Muscle of leg (tissue), 16 donors: ENCODE measurements at places on chromosomes 11 and 22. TPM values are rescaled to one million over a fixed set of nuclear protein-coding genes. Genes with fewer than 3 reads are reported as not detected.
A peak's percentile ranks its signal among the peaks of the same experiment; 100 is the strongest.

DNA sequence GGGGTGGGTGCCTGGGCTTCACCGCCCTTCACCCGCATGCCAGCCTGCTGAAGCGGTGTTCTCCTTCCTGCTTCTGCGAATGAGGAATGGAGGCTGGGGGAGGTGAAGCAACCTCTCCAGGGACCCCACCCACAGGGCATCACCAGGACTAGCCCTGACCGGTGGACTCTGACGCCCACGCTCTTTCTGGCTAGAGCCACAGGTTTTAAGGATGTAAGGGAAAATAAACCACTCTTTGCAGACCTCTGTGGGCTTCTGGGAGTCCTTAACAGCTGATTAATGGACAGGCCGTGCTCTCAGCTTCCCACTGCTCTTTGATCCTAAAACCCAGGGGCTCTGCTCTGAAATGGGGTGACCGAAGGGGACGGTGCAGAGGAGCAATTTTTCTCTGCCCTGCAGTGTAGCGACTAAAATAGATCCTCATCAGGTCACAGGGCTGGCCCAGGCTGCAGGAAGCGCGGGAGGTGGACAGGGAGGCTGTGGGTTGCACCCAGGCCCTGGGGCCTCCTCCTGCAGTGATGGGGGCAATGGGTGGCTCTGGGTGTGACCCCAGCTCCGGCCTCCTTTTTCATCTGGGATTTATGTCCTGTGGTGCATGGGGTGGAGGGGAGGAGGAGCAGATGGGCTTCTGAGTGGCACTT lies 127.4 kb downstream of the CACNA1I start:
- no peak for DNase-seq

DNA sequence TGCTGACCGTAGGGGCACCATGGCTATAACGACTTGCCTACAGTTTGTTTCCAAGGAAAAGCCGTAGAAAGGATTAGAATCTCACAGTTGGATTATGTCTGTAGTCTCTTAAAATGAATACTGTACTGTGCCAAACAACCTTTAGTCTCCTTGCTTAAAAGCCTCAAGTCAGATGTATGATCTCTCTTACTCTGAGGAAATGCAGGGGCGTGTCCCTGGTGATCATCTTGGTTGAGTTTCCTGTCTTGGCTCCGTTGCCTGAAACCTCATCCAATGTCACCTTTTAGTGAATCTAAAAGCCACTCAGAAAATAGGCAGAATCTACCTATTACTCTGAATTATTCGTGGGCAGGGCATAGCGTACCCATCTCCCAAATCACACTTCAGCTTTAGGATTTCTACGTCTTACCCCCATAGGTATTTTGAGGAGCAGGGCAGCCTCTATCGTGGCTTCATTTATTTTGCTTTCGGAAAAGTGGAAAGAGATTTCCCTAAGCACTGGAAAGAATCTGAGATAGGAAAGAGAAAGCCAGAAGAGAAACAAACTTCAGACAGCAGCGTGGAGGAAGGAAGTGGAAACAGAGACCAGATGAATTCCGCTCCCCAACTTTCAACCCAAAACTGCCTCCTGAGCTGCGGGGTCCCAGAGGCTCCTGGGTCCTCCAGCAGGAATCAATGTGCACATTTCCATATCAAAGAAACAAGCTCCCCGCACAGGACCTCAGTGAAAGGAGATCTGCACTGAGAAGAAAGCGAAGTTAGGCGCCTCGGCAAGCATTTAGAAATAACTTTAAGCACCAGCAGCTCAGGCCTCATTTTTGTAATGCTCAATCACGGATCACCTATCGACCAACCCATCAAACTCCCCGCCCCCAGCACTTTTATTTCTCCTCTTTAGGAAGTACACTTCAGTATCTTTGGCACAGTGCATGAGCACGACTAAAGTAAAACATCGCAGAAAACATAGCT lies 245.8 kb downstream of the ETS1 start:
- DNase-seq = peak; percentile 62

GRCh38 chr11:59281177-59281576 lies 68.5 kb upstream of the MPEG1 start:
- DNase-seq = no peak

GRCh38 chr11:31247321-31247720 lies 122.2 kb downstream of the DCDC1 start:
- no peak for DNase-seq

DNA sequence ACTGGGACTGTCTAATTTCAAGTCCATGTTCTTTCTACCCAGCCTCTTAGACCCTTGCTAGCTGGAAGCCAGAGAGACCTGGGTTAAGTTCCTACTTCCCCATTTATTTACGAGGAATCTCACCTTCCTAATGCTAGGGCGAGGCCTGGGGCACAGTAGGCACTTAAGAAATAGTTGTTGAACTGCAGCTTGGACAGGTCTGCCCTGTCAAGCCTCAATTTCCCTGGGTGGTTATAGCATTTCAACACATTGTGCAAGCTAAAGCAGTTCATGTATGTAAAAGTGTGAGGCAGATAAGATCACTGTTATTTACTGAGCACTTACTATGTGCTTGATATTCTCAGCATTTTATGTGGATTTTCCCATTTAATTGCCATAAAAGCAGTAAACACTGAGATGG lies 12.1 kb downstream of the NAV2 start:
- no peak for DNase-seq

DNA sequence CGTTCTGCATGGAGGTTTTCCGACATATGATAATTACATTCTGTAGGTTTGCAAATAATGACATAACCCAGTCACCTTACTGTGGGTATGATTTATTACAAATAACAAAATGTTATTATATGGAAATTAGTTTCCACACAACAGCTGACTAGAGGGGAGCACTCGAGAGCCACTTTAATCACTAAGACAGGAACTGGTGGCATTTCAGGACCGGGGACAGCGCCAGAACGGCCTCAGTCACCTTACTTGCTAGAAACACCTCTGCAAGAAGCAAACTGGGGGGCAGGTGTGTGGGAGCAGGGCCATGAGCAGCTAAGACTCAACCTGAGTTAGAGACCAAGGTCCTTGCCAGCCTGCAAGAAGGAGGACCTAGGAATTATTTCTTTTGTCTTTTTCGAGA lies 199.9 kb downstream of the DSCAML1 start:
- peak; percentile 60 for DNase-seq

- DNase-seq = no peak
Observed at GRCh38 chr22:20083157-20083890, 3.3 kb downstream of the DGCR8 start.

- peak; percentile 80 for DNase-seq
Observed at GRCh38 chr11:67356864-67357561, 3.7 kb upstream of the POLD4 start.

GRCh38 chr22:19629720-19630419 lies 84.4 kb upstream of the SEPTIN5 start:
- DNase-seq = peak; percentile 86

GRCh38 chr11:10454878-10455631 lies at the start of gene AMPD3:
AMPD3 (plus strand) TSS chr11:10455264; CDS start chr11:10461520, 6,256 bp downstream.
- peak; percentile 83 for DNase-seq

GRCh38 chr11:68330700-68331337 lies 18.4 kb downstream of the LRP5 start:
- DNase-seq = no peak

DNA sequence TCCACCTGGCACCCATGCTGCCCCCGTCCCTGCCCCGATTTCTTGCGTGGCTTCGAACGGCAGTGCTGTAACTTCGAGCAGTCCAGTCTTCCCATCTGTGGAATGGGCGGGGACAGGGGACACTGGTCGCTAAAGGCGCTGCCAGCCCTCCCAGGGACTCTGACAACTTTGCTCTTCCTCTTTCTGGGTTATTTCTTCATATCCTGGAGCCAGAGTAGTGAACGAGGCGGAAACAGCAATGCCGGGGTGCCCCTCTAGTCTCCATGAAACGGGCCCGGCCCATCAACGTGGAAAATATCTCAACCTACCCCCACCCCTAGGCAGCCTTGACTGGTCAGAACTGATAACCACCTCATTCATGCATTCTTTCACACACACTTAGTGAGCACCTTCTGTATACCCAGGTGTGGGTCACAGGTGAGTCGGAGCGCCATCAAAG lies 42.8 kb downstream of the TRIOBP start:
- DNase-seq = peak; percentile 70

GRCh38 chr11:78338138-78338537 lies 79.5 kb downstream of the GAB2 start:
- no peak for DNase-seq

GRCh38 chr11:117770061-117770460 lies 27.0 kb downstream of the DSCAML1 start:
- no peak for DNase-seq

The CSNK1E gene
- 68.8 TPM for total RNA-seq

The TPH1 gene
- 0.13 TPM for total RNA-seq

The PRRG4 gene
- 0.09 TPM for total RNA-seq

The ANAPC15 gene
- 29.8 TPM for total RNA-seq

The C11orf97 gene
- total RNA-seq = not detected

The RIMBP3B gene
- 0.18 TPM for total RNA-seq

The TRIM66 gene
- 3.8 TPM for total RNA-seq

The PLAAT2 gene
- total RNA-seq = not detected

The GCAT gene
- 7.4 TPM for total RNA-seq

The OSBP2 gene
- total RNA-seq = 3.0 TPM

The HOATZ gene
- total RNA-seq = not detected

The SLC6A5 gene
- total RNA-seq = not detected

The MUC6 gene
- total RNA-seq = not detected

The IFITM1 gene
- 24.6 TPM for total RNA-seq

The CCDC157 gene
- total RNA-seq = 0.89 TPM
